ENCODE measurements at places on chromosomes 12 and 14. TPM values are rescaled to one million over a fixed set of nuclear protein-coding genes. Genes with fewer than 3 reads are reported as not detected.

The MAP1LC3B2 gene
- polyA plus RNA-seq: 2.3 TPM

The KRT85 gene
- polyA plus RNA-seq: not detected

DNA sequence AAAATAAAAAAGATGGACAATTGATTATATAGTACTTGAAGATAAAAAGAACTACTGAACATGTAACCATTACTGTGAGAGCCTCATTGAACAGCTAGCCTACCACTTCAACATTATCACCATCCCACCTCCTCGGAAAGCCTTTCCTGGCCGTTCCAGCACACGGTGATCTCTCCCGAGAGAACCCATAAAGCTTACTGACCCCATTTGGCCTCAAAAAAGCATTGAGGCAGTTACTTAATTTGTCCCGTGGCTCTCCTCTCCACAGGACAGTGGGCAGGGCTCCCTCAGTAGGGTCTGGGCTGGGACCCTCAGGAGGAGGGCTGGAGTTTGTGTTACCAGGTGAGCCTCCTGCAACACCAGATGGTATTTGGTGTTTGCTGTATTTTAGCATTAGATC lies 55.8 kb downstream of the RAB35 start:
- DNase-seq: no peak

- DNase-seq: no peak
These were observed 23.4 kb downstream of the MARK3 start for GRCh38 chr14:103408491-103409155.

The PROX2 gene
- polyA plus RNA-seq: not detected

GRCh38 chr14:94478420-94478819 lies 2.4 kb upstream of the SERPINA9 start:
- no peak for DNase-seq

DNA sequence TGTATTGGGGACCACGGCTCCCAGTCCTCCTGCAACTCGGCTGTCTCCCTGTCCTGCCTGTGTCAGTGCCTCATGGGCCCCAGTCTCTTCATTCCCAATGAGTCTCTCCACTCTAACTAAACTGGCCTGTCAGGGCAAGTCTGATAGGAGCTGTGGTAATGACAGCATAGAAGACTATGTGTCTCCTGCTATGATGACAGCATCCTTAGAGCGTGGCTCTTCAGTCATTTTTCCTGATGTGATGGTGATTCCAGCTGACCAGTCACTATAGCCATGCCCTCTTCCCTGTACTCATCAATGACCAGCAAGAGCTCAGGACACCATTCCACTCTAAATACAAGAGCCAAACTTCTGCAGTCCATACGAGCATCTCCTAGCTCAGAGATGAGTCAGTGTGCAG lies 339.8 kb downstream of the PCNX1 start:
- no peak for DNase-seq

The GLT8D2 gene
- 30.7 TPM for polyA plus RNA-seq

The CREBL2 gene
- 47.1 TPM for polyA plus RNA-seq

GRCh38 chr14:89960914-89961313 lies 5.2 kb downstream of the TDP1 start:
- no peak for DNase-seq

- no peak for DNase-seq
These were observed 74.0 kb upstream of the PKP2 start for GRCh38 chr12:32970465-32971110.

- no peak for DNase-seq
These were observed 4.5 kb upstream of the RFC5 start for GRCh38 chr12:118011961-118012360.

DNA sequence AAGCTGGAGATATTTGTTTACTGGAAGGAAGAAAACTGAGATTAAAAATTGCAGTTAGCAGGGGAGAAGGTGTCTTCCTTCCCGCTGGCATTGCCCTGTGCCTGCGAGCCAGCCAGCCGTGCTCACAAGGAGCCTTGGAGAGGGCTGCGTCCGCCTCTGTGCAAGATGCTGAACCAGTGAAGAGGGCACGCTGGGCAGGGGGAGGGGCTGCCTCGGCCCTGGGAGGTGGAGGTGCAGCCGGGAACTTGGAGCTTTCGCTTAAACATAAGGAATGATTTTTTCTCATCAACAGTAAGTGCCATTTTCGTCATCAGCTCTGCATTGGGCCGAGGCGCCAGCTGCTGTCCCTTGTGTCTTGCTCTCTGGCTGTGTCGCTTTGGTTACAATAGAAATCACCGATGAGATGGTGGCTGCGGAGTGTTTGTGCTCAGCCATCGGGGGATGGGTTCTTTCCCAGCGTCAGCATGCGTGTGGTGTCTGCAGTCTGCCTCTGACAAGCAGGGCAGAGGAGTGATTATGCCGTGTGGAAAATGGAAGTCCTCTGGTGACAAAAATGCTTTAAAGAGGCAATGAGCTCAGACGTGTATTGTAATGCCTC lies 97.3 kb downstream of the ESR2 start:
- peak; percentile 79 for DNase-seq

- DNase-seq: no peak
These were observed 711.4 kb downstream of the FSCB start for GRCh38 chr14:43795600-43796228.

Measured in aorta (tissue), 5 donors.